T-helper 2 cell treated with Interferon-gamma antibody and Interleukin-4, amounts not matched to agents 5 μg/mL and 100 μg/mL, for 36 hours (primary cell): ENCODE measurements at places on chromosomes 2 and 18.

DNA sequence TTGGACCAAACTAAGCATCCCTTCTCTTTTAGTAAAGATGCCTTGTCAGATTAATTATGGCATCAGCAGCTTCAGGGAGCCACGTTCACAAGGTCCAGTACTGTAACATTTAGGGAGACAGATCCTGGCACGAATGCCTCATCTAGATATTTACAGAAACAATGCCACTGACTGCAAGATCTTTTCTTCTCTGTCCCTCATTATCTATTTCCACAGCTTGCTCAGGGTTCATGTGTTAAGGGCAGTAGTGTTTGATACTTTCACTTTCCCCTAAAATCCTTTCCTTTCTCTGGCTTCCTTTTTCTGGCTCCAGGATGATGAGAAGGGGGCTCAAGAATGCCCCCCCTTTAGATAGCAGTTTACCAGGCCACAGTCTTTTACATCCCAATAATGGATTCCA is 393.9 kb downstream of the BCL11A start:
- DNase-seq = no peak

DNA sequence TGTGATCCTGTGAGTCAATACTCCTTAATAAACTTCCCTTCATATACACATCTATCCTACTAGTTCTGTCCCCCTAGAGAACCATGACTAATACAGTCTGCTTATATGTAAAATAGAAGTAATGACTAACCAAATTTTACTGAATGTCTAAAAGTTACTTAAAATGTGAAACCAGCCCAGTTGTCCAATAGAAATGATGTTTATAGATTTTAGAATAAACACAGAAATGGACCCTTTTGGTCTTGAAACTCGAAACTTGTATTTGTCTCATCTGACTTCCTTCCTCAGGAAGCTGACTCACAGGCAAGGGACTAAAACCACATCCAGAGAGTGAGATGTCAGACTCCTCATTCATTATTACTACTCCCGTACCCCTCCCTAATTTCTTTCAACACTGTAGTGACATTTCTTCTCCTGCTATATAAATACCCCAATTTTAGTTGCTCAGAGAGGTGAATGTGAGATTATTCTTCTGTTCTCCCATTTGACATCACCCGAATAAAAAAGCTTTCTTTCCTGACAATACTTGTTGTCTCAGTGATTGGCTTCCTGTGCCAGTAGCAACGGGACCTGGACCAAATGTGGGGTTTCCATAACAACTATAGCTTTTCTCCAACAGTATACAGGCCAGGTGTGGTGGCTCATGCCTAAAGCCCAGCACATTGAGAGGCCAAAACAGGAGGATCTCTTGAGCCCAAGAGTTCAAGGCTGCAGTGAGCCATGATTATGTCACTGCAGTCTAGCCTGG is 486.0 kb downstream of the ERBB4 start:
- DNase-seq = no peak

GRCh38 chr2:190533968-190534309 is 583 bp downstream of the NEMP2 start:
- no peak for DNase-seq

GRCh38 chr2:54524226-54524991 is 68.3 kb downstream of the SPTBN1 start:
- peak; percentile 44 for DNase-seq

DNA sequence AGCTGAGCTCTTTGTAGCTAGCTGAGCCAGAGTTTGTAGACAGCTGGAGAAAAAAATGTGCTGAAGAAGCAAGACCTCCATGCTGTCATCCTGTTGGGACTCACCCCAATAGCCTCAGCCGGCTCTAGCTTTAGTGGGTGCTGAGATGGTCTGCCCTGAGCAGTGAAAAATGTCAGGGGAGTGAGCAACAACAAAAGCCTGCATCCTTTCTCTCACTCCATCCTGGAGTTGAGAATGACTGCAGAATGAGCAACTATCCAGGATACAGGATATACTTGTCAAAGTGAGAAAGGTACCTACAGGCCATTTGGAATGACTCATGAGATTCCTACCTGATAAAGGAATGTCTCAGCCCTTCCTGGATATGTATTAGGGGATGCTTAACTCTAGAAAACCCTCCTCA is 146.1 kb upstream of the DLX2 start:
- no peak for DNase-seq

DNA sequence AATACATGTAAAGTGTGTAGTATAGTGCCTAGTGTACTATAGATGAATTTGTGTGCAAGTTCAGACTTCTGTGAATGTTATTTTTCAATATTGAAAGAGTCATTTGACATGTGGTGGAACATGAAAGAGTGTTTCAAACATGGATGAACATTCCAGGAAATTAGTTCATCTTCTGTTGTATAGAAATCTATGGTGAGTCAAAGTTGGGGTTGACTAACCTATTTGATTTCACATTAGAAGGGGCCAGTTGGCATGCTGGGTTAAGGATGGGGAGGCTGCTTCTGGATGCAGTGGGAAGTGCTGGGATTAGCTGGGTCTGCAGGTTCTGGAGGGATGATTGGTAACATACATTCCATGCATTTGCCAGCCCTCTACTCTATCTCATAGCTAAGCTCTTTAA is 50.6 kb downstream of the LYPD6B start:
- DNase-seq = no peak

DNA sequence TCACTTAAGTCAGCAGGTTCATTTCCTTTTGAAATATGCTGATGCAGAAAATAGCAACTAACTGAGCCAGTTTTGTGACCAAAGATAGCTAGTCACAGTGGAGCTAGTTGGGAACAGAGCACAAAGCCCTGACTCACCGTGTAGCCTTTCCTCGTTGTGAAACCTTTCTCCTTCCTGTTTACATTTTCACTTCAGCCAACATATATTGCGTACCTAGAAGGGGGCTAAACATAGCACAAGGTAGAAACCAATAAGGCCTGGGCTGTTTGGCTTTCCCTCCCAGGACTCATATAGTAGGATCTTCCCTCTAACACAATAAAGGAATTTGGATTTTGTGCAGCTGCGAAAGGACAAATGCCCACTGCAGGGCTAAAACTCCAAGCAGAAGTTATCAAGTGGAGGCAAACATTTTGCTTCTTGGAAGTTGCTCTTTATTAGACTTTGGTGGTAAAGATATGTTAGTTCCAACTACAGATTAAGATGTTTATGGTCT is 24.5 kb upstream of the LPIN2 start:
- DNase-seq = peak; percentile 36

DNA sequence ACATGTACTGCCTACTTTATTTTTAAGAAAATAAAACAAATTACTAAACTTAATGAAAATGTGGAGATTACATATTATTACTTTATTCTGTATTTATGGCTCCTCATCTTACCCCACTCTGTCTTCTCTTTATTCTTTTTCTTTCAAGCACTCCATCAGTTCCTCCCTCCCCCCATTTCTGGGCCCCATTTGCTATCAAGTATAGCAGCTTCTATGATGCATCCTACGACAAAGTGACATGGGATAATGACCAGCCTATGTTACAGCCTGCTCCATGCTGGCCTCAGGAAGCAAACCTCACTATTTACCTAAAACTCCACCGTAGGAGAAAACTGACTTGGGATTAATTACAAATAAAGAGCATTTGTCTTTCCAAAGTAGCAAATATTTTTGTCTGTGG is 58.8 kb downstream of the RND3 start:
- DNase-seq = no peak

- DNase-seq = peak; percentile 55
Measured at GRCh38 chr2:100381240-100381639, 36.2 kb downstream of the CHST10 start.
